Myocyte (in vitro differentiated cells): ENCODE measurements at places on chromosomes 5 and 9. TPM values are rescaled to one million over a fixed set of nuclear protein-coding genes. Genes with fewer than 3 reads are reported as not detected.

DNA sequence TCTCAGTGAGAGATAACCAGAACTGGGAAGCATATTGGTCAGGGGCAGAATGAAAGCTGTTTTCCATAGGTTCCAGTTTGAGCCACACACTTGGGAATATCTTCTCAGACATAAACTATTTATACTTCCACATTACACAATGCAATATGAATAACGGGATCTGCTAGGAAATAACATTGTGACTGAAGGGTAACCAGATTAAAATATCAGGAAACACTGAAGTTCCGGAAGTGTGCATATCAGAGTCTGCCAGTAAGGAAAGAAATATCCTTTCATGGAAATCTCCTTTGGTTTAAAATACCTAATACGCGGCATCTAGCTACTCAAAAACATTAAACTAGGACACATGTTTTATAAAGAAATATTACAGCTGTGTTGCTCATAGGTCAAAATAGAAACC lies 56.3 kb downstream of the ST8SIA4 start:
- no peak for DNase-seq

DNA sequence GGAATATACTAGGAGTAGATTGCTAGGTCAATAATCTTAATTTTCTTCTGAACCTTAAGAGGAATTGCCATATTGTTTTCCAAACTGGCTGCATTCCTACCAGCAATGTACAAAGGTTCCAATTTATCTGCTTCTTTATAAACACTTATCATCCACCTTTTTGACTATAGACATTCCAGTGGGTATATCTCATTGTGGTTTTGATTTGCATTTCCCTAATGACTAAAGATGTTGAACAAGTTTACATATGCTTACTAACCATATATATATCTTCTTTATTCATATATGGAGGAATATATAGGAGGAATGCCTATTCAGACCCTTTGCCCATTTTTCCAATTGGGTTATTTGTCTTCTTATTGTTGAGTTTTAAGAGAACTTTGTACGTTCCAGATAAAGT lies 7.6 kb downstream of the DNAJC18 start:
- DNase-seq: no peak

DNA sequence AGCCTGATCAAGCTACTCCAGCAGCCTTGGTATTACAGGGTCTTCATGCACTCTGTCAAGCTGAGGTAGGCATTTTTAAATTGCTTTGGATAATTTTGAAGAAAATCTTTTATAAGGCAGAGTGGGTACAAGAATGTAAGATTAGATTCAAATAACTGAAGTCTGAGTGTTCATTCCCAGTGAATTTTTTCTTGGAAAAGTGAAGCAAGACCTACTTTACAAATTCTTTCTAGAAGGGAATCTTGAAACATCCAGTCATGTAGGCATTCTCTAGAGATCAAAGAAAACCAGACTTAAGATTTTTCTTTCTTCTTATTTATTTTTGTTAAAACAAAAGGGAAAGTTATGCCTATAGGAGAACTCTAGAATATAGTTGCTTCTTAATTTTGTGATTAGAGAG lies 139.0 kb downstream of the FOCAD start:
- no peak for DNase-seq

DNA sequence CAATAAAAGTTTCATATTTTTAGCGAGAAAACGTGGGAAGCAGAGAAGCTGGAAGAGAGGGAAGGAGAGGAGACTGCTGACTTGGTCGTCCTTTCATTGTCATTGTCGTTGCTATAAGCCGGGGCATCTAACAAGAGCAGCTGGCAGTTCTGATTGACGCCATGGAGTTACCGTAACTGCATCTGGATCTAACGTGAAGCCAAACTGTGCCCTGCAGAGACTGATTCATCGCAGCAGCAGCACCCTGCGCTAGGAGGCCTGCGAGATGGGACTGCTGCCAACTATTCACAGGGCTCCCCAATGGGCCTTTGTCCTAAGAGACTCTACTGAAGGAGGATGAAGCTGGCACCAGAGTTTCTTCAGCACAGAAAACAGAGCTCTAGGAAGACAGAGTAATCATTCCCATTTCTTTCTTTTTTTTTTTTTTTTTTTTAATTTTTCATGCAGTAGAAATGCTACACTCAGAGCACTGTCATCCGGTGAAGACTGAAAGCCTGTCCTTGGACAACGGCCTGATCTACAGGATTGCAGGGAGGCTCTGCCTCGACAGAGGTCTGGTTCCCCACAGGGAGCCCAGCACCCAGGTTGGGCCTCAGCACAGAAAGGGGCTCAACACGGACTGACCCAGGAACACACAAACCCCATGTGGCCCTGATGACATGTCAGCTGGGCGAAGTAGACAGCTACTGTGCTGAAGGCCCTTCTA lies 47.8 kb downstream of the RETREG1 start:
- DNase-seq: peak; percentile 69

- peak; percentile 77 for DNase-seq
Measured at GRCh38 chr9:136052991-136053756, 41.9 kb downstream of the NACC2 start.

GRCh38 chr5:2291146-2291840 lies 408.6 kb upstream of the IRX4 start:
- DNase-seq: no peak

DNA sequence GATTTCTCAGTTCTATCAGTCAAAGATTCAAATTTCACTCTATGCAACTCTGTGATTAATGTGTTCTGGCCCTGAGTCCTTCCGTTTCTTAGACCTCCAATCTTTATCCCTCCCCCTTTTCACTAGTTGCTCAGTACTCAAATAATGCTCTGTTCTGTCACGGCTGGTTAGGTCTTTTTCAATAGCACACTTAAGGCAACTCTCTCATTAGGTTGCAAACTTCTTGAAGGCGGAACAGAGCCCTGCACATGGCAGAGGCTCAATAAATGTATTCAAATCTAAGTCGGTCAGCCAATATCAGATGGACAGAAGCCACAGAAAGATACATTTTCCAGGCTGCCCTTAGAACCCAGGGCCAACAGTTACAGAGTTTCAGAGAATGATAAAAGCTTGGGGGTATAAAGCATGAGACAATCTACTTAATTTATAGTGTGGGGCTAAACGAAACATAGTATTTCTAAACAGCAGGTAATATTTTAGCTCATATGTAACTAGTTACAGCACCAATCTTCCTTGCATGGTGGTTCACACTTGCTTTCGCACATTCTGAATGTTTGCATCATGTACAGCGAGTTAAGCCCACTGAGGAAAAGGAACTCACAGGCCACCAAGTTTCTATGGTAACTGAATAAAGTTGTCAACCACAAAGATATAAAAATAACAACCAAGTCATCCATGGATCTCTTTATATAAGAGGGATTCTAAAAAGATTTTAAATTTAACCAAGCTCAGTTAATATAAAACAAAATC lies 67.1 kb upstream of the GOLPH3 start:
- DNase-seq: no peak

DNA sequence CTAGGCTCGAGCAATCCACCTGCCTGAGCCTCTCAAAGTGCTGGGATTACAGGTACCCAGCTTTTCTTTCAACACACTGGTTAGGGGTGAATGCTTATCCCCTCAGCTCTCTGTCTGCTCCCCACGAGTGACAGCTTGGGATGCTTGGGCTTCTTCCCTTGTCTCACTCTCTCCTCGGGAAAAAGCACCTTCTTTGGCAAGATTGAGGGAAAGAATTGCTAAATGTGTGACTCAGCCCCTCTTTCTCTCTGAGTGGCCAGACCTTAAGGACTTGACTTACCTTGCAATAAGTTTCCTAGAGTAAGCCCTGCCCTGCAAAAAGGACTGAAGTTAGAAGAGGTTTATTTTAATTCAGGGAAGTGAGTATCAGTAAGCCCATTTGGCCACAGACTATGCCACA lies 68.1 kb upstream of the ERBIN start:
- DNase-seq: no peak

- no peak for DNase-seq
Measured at GRCh38 chr5:73858776-73859175, 232.8 kb downstream of the ARHGEF28 start.

DNA sequence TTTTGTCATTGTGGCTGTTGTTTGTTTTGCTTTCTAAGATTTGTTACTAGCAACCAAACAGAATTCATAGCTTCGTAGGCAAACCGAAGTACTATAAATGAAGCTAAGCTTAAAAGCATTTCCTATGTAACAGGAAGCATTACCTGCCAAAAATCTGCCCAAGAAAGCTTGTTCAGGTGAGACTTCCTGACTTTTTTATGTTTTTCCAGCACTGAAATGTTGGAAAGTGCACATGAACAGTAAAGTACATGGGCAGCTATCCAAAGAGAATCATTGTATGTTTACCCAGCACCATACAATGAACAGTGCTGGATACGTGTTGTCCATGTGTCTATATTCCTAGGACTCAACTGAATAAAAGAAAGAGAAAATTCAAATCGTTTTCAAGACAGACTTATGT lies 247.1 kb downstream of the NFIB start:
- no peak for DNase-seq

- peak; percentile 32 for DNase-seq
Measured at GRCh38 chr5:75654693-75655295, 43.5 kb downstream of the ANKDD1B start.

GRCh38 chr5:32360906-32361305 lies 48.2 kb upstream of the MTMR12 start:
- DNase-seq: no peak

- no peak for DNase-seq
Measured at GRCh38 chr5:56339732-56340131, 106.6 kb upstream of the ANKRD55 start.

GRCh38 chr5:115467628-115468027 lies 76.9 kb downstream of the FEM1C start:
- DNase-seq: no peak

DNA sequence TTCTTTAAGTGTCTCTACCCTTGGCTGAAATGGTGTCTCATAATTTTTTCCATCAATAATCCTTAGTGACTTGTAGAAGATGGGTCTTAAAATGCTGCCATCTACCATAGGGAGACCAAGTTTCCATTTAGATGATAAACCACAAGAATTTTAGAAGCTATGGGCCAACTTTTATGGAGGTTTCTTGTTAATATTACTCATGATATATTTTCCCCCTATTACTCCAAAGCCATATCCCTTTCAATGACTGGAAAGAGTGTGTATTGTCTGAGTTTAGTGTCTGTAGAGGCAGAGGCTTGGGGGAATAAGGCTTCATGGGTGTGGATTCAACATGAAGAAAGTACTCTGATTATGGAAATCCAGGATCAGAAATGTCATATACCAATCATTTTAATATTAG lies 507.3 kb upstream of the TNC start:
- DNase-seq: no peak

DNA sequence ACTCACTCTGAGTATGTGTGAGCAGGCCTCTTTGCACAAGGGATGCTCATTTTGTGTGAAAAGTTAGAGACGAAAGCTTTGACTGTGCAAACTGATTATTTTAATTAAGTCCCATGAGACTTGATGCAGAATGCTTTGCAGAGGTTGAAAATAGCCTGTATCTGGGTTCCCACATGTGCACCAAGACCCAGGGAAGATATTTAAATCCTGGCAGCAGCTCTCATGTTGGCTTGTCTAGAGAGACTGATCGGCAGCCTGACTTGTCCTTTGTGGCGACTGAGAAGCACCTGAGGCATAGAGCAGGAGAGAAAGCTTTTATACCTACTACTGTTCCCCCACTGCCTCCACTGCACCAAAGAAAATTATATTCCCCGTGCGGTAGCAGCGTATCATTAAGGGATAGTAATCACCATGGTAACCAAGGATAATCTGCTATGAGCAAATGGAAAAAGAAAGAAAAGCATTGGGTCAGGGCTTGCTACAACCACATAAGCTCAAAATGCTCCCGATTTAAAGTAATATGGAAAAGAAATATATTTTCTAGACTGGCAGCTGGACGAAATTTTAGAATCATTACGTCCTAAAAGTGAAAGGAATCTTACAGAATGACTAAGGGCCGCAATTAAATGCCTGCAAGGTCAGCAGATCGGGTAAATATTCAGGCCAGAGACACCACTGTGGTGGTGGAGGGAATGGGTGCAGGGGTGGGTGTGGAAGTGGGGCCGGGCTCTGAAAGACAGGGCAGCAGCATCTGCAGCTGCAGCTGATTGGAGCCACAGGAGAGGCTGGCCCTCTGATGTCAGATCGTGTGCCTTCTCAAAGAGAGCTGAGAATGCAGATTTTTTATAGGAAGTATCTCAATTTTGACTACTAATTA lies 135.3 kb upstream of the EPB41L4A start:
- DNase-seq: no peak

DNA sequence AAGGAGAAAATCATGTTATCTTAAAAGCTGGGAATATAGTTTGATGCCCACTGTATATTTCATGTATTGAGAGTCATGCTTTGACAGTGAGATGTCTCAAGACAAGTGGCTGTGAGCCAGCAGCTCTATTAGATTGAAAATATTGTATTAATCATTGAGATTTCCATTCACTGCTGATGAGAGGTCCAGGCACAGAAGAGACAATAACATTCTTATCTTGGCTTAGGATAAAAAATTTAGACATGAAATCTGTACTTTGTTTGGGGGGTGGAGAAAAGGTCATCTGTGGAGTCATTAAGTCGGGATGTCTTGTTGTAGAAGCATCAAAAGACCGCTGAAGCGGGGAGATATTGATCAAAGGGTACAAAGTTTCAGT lies 97.9 kb upstream of the EQTN start:
- no peak for DNase-seq

DNA sequence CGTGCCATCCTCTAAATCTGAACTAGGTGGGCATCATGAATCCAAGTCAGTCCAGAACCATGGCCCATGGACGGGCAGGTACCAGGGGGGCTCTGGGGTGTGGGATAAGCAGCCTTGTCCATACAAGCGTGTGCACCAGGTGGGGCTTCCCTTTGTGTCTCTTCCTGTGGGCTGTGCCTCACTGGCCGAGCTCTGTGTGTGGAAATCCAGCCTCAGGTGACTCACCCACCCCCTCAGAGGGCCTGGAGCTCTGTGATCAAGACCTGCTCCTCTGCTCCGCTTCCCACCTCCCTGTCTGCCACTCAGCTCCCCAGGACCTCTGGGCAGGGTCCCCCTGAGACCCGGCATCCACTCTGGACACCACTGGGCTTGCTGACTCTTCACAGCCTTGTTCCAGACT lies 33.0 kb downstream of the GADD45G start:
- no peak for DNase-seq

DNA sequence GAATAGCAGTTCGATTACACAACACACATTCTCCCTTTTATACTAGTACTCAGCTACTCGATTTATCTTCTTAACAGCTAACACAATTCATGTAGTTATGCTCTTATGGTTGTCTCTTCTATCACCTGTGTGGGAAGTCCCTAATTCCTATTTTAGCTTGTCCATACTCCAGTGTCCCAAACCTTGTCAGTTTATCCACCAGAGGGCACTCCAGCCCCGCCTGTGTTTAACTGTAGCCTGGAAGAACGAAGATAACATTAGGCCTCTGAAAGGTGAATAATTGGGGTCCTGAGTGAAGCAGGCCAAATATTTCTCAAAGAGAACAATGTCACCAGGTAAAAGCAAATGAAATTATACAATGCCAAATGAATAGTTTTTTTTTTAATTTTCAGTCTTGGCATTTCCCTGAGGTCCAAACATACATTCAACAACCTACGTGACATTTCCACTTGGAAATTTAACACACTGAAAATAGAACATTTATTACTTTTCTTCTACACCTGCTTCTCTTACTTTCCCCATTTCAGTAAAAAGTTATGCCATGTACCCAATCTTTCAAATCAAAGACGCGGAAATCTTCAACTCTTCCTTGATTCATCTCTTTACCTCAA lies 560.7 kb downstream of the HTR1A start:
- peak; percentile 30 for DNase-seq

The N4BP3 gene
- total RNA-seq: 4.8 and 12.5 TPM in 2 replicates

The SMIM33 gene
- not detected in 2 replicates for total RNA-seq

The IL13 gene
- not detected in 2 replicates for total RNA-seq

The OMD gene
- not detected in 2 replicates for total RNA-seq

The SOX30 gene
- 0.05 and 0.47 TPM in 2 replicates for total RNA-seq

The LCN15 gene
- total RNA-seq: not detected in 2 replicates

The CYSRT1 gene
- total RNA-seq: 1.4 and 2.0 TPM in 2 replicates

The DRD1 gene
- not detected in 2 replicates for total RNA-seq

The KIAA0825 gene
- total RNA-seq: 2.9 and 3.4 TPM in 2 replicates

The TOR4A gene
- 1.1 and 3.6 TPM in 2 replicates for total RNA-seq

The PRLR gene
- not detected in 2 replicates for total RNA-seq
